ENCODE measurements at places on chromosomes 16 and 17.
A peak's percentile ranks its signal among the peaks of the same experiment; 100 is the strongest.

GRCh38 chr17:51224402-51225262 is 35.2 kb downstream of the MBTD1 start:
- no peak overlapping the region for H3K4me3 ChIP-seq
- no peaks in the 10 kb centered on the region for H3K4me1 ChIP-seq

- H3K27ac ChIP-seq = no peak overlapping the region
- H3K4me1 ChIP-seq = peaks cover 11% of the 10 kb centered on the region
- H3K4me3 ChIP-seq = no peak overlapping the region
- no peaks in the 10 kb centered on the region for H3K27me3 ChIP-seq
- no peaks in the 10 kb centered on the region for H3K36me3 ChIP-seq
These were observed 4.2 kb upstream of the ATXN7L3 start for GRCh38 chr17:44203731-44204440.

DNA sequence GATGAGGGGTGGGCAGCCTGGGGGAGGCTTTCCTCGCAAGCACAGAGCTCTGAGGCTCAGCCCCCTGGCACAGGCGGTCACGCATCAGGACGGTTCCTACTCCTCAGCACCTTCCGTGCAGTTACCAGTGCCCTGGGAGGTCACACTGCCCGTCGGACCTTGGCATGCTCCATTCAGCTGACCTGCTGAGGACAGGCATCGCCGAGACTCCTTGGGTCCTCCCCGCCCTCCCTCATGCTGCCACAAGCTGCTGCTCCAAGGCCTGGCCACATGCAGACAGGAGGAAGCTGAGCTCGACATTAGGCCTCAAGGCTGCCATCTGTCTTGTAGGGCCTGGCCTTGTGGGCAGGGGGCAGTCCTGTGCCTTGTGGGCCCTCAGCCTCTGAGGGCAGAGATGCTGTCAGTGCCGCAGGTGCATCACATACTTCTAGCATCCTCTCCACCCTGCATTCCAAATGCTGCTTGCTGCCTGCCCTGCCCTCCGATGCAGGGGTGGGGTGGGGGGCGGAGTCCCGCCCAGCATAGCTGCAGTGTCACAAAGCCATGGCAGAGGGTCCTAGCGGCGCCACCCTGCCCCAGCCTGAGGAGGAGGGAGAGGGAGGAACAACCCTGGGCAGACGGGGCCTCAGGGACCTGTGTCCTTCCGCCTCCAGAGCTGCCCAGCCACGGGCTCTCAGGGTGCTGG is 9.3 kb downstream of the C16orf90 start:
- no peak overlapping the region for H3K27ac ChIP-seq
- no peak for DNase-seq
- H3K4me1 ChIP-seq = no peaks in the 10 kb centered on the region
- H3K4me3 ChIP-seq = no peak overlapping the region
- no peaks in the 10 kb centered on the region for H3K36me3 ChIP-seq

DNA sequence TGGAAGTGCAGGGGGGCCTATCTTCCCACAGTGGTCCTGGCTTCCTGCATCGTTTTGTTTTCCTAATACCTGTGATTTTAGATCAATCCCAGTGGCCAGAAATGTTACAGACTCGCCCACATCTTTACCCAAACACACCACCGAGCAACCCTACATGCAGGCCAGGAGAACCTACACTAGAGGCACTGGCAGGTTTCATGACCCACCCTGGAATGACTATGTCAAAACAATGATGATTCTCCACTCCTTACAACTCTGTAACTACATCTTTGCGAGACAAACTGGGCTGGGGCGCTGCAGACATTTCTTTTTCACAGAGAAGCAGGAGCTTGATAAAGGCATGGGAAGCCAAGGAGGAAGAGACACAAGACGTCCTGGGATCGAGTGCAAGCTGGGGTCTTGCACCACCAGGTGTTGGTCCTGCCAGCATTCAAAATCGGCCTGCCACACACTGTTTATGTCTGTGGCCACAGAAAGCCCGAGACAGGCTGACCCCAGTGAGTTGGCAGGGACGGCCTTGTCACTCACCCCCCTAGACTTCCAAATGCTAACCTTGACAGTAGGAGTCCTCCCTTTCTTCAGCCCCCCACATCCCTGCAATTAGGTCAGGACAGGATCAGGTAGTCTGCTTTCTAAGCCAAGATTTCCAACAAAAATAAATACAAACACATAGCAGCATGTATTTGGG is 32.5 kb downstream of the UBE2O start:
- no peak for DNase-seq
- H3K4me1 ChIP-seq = peaks cover 24% of the 10 kb centered on the region
- no peaks in the 10 kb centered on the region for H3K27me3 ChIP-seq
- H3K27ac ChIP-seq = peak overlapping the region; percentile 34
- no peaks in the 10 kb centered on the region for H3K36me3 ChIP-seq

DNA sequence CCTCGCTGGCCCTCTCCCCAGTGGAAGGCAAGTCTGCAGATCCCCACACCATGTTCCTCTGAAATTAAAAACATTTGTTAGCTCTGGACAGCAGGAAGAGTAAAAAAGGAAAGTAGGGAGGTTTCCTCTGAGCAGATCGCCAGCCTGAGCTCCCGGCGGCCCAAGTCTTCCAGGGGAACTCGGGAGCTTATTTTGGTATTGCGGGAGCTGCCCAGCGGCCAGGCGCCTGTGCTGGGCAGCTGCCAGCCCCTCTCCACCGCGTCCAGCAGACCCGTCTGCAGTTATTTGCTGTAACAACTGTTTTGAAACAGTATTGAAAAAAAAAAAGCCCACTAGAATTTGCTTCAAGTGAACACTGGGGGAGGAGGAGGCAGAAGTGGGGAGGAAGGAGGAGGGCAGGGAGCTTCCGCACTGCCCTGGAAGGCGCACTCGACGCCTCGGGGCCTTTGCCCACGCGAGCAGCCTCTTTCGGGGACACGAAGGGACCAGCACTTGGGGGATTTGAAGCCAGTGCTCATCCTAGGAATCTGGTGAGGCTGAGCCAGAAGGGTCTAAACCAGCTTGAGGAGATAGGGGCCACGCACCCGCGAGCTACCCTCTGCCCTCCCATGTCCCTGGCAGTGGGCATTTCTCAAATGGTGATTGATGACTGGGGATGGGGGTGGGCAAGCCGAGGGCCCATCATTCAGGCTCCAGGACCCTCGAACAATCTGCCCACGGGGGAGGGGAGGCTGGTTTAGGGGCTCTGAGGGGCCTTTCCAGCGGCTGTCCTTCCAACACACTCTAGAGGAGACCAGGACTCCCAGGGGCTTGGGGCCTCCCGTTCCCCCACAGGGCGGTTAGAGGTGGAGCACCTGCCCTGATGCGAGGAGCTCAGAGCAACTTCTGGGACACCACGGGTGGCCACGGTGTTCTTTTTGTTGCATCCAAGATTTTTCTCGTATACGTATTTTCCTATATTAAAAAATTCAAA is 3.0 kb upstream of the BAHCC1 start:
- H3K4me3 ChIP-seq = peak overlapping the region; percentile 66
- peaks cover 55% of the 10 kb centered on the region for H3K4me1 ChIP-seq
- H3K27me3 ChIP-seq = no peaks in the 10 kb centered on the region
- no peak for DNase-seq
